AG09309 (cell line): ENCODE measurements at places on chromosomes 1 and 21.

DNA sequence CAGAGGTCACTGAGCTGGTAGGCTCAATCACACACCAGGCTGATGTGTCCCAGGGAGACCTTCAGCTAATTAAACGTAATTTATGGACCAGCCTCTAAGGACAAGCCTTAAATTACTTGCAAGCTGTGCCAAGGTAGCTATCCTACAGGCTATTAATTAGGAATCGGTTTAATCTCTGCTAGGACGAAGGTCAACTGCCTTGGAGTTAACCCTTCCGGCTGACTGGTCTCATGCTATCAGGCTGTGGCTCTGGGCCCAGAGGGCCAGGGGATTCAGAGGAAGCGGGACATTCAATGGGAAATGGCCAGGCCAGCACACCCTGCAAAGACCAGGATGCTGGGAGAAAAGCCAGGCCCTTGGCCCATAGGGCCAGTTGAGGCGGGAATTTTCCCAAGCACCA is 19.0 kb downstream of the DHRS3 start:
- no peak for DNase-seq

DNA sequence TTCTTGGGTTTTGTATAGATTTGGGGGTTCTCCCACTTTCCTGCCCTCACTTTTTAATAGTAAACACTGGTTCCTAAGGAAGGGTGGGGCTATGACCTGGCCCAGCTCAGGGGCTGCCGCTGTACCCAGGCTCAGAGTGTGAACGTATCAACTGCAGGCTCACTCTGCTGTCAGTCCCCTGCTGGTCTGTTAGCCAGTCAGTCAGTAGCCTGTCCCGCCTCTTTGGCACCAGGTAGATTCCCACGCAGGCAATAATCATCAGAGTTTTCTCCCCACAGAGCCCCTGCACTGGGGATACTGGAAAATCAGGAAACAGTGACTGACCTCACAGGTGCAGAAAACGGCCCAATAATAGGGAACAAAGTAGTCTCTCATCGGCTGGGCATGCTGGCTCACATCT is 15.0 kb upstream of the ALPL start:
- no peak for DNase-seq

DNA sequence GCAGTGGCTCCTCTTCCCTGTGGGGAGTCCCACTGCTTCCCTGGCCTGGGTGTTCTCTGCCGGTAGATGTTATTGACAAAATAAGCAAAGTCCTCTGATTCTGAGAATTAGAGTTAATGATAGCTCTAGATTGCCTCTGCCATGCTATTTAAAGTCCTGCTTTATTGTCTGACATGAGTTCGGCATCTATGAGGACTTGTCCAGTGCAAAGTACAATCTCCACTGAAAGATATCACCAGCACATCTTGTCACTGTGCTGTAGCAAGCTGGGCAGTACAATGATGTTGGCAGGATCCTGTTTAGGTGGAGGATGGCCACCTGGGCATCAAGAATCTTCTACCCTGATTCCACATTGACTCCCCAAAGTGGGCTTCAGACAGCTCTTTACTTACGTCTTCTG is 54.0 kb upstream of the ATP5PO start:
- no peak for DNase-seq

- no peak for DNase-seq
Measured at GRCh38 chr1:1272341-1273208, 1.1 kb downstream of the UBE2J2 start.

DNA sequence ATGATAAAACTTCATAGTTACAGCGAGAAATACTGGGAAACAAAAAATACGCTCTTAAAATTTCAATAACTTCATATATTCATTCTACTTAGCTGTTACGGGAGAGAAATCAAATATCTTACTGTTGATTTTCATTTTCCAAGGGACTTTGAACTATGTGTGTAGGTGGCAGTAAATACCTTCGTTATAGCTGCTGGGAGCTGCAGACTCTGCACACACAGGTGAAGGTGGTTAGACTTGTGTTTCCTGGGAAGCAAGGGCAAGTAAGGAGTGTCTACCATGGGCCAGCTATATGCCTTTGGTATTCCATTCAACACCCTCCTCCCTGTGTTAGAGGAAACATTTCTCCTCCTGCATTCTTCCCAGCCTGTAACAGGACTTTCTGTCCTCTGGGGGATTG is 51.4 kb upstream of the DIRAS3 start:
- no peak for DNase-seq

GRCh38 chr21:43318841-43319781 is 107.8 kb downstream of the SIK1 start:
- no peak for DNase-seq

DNA sequence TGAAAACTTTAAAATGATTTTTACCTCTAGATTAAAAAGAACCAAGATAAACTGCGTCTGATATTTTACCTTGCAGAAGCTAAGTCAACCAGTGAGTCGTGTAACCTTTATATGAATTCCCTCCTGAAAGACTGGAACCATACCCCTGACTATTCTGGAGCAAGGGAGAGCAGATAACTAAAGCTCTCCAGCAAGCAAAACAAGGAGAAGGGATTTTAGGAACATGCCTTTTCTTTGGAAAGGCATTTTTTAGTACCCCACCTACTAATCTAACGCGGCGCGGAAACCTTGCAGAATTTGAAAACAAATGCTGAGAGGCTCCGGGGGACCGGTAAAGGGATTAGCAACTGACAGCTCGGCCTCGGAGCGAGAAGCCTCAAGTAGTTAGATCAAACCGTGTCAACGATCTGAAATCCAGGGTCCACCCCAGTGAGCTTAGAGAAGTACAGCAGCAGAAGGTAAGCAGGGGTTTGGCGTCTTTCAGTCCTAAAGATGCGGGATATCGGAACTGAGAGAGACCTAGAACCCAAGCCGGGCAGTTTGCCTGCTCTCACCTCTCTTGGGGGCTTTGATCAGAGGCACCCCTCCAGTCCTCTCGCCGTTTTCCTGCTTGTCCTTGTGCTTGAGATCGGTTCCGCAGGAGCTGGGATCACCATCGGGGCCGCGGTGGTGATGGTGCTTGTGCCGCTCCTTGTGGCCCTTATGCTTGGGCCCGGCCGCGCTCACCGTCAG is 954 bp downstream of the RSBN1 start:
- DNase-seq, result no peak

DNA sequence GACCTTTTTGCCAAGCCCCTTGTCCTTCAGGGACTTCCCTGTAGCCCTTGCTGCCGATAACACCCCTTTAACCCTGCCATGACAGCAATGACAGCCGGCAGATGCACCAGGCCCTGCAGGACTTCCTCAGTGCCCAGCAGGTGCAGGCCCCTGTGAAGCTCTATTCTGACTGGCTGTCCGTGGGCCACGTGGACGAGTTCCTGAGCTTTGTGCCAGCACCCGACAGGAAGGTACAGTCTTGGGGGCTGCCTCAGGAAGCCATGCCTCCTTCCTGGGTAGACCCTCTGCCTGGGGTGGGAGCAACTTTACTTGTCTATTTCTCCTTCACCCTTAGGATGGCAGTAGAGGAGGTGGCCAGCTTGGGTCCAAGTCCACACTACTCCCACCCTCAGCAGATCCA is 16.1 kb upstream of the PADI6 start:
- DNase-seq, result no peak

DNA sequence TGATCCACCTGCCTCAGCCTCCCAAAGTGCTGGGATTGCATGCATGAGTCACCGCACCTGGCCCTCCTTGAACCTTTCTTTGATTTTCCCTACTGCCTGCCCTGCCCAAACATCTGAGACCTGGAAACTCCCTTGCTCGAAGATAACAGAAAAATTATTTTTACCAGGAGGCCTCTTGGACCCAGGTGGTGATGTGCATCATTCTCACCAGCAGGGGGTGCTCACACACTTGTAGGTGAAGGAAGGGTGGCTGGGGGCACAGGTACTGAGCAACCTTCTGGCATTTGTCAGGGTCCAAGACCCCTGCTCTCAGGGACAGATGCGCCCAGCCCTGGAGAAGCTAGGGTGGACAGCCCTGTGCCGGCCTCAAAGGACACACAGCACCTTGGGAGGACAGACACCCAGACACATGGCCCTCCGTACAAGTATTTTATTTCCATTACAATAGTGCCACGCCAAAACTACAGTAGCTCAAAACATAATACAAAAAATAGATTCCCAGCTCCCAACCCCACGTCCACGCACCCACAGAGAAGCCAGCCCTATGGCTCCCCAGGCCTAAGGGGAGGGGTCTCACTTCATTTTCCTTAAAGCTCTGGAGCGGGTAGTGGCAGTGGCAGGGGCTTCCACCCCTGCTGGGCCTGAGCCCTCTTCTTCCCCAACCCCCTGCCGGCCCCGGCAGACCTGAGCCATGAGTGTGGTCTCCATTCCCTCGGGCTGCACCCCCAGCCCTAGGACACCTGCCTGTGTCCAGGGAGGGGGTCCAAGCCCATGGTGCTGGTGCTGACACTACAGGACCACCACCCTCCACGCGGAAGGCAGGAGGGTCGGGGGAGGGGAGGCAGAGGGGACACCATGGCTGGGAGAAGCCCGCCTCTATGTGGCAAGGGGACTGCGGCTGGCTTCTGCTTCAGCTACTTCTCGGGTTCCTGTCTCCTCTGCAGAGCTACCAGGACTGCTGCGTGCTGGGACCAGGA is 40.4 kb upstream of the EIF4G3 start:
- no peak for DNase-seq

GRCh38 chr1:156118177-156118868 is 3.8 kb downstream of the LMNA start:
- no peak for DNase-seq

DNA sequence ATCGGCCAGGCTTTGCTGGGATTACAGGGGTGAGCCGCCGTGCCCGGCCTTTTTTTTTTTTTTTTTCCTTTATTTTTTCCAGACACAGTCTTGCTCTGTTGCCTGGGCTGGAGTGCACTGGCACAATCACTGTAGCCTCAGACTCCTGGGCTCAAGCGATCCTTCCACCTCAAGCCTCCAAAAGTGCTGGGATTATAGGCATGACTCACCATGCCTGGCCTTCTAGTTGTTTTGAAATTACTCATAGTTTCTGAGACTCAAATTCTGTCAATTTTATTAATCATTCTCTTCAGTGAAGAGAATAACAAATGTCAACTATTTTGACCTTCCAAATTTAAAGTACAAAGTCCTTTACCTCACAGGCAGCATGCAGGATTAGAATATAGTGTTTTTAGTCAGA is 374.5 kb downstream of the PLA2G4A start:
- no peak for DNase-seq

DNA sequence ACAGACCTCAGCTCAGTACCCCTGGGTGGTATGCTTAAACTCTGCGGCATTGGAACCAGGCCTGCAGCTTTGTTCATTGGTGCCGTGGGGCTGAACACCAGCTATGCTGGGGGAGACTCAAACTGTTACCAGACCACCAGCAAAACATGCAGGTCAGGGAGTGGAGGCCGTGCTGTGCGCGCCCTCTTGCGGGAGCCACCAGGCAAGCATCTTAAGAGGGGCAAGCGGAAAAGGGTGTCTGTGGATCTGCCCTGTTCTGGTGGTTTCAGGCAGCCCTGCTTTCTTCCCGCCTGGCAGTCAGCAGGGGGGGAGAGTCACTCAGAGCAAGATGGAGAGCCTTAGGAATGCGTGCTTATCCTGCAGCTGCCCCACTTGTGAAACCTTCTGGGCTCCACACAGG is 276.9 kb upstream of the ZRANB2 start:
- no peak for DNase-seq

GRCh38 chr1:26409191-26409807 is 1.3 kb upstream of the LIN28A start:
- no peak for DNase-seq

DNA sequence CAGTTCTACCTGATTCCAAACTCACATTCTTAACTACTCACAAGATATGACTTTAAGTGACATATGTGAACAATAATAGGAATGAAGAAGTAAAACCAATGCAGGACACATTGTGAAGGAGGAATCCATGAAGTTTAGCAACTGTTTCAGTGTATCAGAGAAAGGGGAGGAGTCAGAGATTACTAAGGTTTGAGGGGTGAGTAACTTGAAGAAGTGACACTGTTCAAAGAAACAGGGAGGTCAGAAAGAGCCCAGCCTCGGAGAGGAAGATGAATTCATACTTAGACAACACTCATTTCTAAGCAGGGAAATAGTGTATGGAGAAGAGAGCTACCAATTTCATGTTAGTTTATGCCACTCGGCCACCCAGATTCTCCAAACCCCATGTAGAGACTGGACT is 28.2 kb upstream of the RPF1 start:
- no peak for DNase-seq
